ENCODE measurements at places on chromosomes 7 and 10. TPM values are rescaled to one million over a fixed set of nuclear protein-coding genes. Genes with fewer than 3 reads are reported as not detected.

DNA sequence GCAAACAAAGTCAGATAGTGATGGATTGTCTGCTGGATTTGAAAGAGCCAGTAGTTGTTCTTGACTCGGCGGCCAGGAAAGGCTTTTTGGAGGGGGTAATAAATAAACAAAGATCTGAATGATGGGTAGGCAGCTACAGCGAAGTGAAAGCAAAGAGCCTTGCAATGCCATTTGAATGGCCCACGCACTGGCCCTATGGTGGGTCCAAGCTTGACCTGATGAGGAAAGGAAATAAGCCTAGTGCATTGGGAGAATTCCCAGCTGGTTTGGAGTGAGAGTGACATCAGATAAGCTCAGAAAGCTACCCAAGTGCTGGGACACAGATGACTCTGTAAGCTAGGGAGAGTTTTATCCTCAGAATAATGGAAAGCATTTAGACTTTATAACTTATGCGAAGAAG lies 365.2 kb downstream of the PLXDC2 start:
- peak; percentile 2 for DNase-seq

Gene TMEM225B
- total RNA-seq: 0.89 TPM

Gene MGAM2
- 0.20 TPM for total RNA-seq

Gene EXOC4
- 96.4 TPM for total RNA-seq

Data from skin of body (tissue), 3 donors.